ENCODE measurements at places on chromosomes 4 and X. TPM values are rescaled to one million over a fixed set of nuclear protein-coding genes. Genes with fewer than 3 reads are reported as not detected.

FAM47E gene
- not detected for total RNA-seq

FHIP1A gene
- not detected for total RNA-seq

BEX1 gene
- 0.32 TPM for total RNA-seq

PNMA6F gene
- total RNA-seq: not detected

FRG2 gene
- total RNA-seq: not detected

ALAS2 gene
- not detected for total RNA-seq

PCDH19 gene
- total RNA-seq: 0.16 TPM

FAM236D gene
- not detected for total RNA-seq

SLC6A14 gene
- total RNA-seq: not detected

RAPGEF2 gene
- 21.8 TPM for total RNA-seq

C1GALT1C1 gene
- total RNA-seq: 23.5 TPM

GAGE12F gene
- not detected for total RNA-seq
